Activated T-helper 1 cell treated with anti-CD3 and anti-CD28 coated beads, Interleukin-2, amount 50 U/mL, for 16 hours (primary cell): ENCODE measurements at places on chromosomes 5 and 9.

- no peak for DNase-seq
Measured at GRCh38 chr9:95791695-95792094, 83.8 kb upstream of the ERCC6L2 start.

- no peak for DNase-seq
Measured at GRCh38 chr5:53169933-53170332, 60.4 kb upstream of the MOCS2 start.

- no peak for DNase-seq
Measured at GRCh38 chr5:74378464-74378863, 262.1 kb downstream of the ENC1 start.

DNA sequence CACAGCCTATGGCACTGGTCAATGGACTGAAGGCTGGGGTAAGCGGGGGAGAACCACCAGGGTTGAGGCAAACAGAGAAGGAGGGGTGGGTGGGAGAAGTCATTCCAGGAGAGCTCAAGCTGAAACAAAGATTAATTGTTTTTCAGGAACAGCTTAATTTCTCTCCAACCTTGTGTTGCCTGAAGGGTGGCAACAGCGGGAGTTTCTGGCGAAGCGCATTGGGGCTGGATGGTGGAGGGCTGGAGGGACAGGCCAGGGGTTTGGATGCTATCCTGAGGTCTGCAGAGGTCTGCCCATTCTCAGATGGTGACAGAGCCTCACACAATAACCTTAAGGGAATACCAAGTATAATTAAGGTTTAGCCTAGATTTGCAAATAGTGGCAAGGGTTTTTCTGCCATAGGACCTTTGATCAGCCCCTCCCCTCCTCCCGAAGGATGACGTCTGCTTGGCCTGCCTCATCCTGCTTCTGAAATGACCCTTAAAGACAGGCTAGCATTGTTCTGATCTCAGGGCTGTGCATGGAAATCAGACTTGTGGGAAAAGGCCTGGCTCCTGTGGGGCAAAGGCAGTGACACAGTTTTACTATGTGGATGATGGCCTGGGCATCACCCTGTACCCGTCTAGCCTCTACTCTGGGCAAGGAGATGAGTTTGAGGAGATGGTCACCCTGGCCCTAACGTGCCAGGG lies 32.7 kb downstream of the PSD2 start:
- no peak for DNase-seq

DNA sequence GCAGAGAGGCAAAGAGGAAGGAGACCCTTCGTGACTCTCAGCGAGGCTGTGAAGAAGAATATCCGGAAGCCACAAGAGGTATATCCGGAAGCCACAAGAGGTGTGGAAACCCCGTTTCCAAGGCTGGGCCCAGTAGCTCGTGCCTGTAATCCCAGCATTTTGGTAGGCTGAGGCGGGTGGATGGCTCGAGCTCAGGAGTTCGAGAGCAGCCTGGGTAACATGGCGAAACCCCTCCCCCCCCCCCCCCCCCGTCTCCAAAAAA lies 612 bp upstream of the BBLN start:
- DNase-seq, result peak; percentile 29
